Hypothalamus (tissue), 51 donors: ENCODE measurements at places on chromosomes 16 and 17.

DNA sequence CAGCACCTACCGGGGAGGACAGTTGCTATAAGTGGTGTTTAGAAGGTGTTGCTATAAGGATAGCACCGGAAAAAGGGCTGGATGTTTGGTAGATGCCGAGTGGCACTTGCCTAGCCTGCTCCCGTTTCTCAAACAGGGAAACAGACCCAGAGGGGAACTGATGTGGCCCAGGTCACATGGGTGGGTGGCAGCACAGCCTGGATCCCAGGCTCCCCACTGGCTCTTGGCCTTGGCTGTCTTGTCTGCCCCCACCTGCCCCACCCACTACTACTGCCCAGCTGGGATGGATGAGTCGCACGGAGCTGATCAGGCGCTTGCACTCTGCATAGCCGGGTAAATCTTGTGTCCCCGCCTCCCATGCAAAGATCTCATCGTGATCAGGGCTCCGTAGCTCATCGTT lies 7.2 kb downstream of the SMTNL2 start:
- no peak for DNase-seq

- no peak for DNase-seq
Measured at GRCh38 chr16:20323591-20324117, 3.7 kb downstream of the GP2 start.

DNA sequence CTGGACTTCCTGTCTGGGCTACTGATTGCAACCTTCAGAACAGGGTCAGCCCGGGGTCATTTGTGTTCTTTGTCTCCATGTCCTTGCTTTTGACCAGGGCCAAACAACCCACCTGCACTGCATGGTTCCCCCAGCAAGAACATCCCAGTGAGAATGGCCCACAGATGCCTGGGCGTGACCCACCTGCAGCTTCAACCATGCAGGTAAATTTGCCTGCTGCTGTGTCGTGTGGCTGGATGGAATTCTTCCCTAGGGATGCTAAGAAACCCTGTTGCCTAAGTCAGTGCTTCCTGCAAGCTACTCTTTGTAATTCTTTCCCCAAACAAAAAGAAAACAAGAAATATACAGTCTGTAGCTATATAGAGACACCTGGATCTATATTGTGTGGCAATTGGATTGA lies 12.5 kb downstream of the CDH13 start:
- no peak for DNase-seq

DNA sequence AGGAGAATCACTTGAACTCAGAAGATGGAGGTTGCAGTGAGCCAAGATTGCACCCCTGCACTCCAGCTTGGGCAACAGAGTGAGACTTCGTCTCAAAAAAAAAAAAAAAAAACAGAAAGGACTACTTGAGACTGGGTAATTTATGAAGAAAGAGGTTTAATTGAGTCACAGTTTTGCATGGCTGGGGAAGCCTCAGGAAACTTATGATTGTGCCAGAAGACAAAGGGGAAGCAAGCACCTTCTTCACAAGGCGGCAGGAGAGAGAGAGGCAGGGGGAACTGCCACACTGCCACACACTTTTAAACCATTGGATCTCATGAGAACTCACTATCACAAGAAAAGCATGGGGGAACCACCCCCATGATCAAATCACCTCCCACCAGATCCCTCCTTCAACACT lies 9.0 kb upstream of the MILR1 start:
- DNase-seq: no peak

GRCh38 chr17:55783684-55784245 lies 32.9 kb downstream of the PCTP start:
- DNase-seq: no peak

DNA sequence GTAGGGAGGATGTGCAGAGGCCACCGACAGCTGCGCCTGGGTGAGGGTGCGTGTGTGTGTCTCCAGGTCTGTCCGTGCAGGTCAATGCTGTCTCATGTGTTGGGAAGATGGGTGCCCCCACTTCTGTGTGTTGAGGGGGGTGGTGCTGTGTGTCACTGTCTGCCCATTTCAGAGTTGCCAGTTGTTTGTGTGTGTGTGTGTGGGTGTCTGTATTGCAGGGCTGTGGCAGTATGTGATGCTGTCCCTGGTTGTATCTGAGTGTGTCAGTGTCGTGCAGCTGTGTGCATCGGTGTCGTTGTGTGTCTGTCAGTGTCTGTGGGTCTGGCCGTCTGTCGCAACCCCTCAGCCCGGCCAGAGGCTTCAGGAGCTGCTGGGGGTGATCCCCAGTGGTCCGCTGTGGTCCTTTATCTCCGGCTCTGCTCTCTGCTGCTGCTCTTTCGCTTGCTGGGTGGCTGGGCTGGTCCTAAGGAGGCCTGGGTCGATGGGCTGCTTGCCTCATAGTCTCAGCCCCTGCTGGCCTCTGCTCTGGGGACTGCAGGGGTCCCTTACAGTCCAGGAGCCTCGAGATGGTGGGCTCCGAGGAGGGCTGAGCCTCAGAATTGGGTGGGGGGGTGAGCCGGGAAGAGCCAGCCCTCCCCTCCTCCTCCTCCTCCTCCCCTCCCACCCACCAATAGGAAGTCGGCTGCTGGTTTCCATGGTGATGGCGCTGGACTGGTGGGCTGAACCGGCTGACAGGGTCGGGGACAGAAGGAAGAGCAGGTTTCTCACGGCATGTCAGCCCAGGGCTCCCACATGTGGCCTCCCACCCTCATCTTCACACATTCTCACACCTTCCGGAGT lies at the start of gene TSPOAP1:
Gene TSPOAP1 (minus strand): TSS at position 601 of the 840 bp plus-strand sequence. CDS start 875 bp downstream, outside the sequence.
- DNase-seq: peak; percentile 71

DNA sequence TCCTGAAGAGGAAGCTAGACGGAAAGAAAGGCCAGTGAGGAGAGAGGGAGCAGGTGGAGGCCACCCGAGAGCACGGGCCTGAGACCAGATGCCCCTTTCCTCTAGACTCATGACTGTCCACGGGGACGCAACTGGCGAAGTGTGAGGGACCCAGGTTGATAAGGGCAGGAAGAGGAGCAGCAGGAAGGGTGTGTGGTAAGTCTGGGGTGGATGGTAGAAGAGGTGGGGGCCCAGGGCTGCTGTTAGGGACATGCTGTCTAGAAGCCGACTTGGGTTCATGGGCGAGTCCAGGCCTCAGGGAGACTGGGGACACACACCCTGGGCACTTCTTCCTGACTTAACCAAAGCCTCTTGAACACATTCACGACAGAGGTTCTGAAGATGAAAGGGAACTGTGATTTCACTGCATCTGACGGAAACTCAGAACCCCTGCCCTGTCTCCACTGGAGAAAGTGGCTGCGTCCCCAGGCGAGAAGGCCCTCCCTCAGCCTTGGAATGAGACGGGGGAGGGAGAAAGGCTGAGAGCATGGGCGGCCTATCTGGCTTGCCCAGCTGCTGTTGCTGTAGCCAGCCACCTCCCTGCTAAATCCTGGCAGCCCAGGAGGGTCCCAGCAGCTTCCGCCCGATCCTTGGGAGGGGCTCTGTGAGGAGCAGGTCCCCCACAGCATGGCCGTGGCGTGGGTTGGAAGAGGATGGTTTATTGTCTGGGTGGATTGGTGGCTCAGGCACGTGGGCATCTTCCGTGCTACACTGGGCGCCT lies 6.0 kb downstream of the HIC1 start:
- no peak for DNase-seq

DNA sequence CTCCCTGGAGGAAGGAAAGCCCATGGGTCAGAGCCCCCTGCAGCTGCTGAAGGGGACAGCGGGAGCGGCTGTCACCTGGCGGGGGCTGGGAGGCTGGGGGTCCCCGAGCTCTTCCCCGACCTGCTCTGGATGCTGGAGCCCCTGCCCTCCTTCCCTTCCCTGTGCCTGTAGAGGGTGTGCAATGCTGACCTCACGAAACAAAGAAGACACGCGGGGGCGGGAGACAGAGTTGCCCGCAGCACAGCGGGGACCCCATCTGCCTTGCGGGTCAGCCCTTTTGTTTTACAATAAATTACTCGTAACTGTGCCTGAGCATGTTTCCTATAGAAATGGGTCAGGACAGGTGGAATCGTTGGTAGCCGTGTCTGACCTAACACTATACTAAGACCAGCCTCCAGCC lies 6.3 kb downstream of the SECTM1 start:
- no peak for DNase-seq

DNA sequence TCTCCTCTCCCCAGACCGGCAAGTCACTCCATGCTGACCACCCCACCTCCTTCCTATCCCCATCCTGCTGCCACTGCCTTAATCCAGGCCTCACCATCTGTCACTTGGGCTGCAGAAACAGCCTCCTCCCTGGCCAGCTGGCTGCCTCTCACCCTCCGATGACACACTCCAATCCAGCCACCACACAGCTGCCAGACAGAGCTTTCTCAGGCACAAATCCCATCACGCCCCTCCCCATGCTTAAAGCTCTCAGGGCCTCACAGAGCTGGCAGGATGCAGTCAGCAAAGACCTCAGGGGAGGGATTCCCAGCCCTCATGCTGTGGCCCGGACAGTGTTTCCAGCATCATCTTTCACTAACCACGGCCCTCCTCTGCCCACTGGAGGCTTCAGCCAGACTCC lies 13.7 kb downstream of the CAMKK1 start:
- no peak for DNase-seq

- no peak for DNase-seq
Measured at GRCh38 chr16:21590796-21591195, 8.6 kb upstream of the METTL9 start.
